Activated CD4-positive, alpha-beta T cell treated with anti-CD3 and anti-CD28 coated beads, Interleukin-2, amount 50 U/mL, for 16 hours (primary cell): ENCODE measurements at places on chromosomes 11 and 22.

GRCh38 chr11:8760896-8761295 is 78.3 kb downstream of the RPL27A start:
- DNase-seq, result no peak

DNA sequence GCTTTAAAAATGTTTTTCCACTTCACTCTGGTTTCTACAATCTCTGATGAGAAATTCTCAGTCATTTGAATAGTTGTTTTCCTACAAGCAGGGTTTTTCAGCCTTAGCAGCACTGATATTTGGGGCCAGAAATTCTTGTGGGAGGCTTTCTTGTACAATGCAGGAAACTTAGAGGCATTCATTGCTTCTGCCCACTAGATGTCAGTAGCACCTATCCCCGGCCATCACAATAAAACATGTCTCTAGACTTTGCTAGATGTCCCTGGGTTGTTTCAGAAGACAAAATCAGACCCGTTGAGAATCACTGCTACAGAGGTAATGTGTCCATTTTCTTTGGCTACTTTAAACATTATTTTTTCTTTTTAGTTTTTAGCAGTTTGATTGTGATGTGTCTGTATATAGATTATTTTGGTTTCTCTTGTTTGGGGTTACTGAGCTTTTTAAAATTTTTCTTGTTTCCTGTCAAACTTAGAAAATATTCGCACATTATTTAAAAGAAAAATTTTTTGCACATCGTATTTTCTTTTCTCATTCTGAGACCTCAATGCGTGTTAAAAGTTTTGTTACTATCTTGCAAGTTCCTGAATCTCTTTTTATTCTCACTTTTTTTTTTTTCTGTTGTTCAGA is 60.8 kb upstream of the CCDC179 start:
- peak; percentile 28 for DNase-seq

GRCh38 chr22:23230348-23231068 is 50.2 kb downstream of the BCR start:
- no peak for DNase-seq

DNA sequence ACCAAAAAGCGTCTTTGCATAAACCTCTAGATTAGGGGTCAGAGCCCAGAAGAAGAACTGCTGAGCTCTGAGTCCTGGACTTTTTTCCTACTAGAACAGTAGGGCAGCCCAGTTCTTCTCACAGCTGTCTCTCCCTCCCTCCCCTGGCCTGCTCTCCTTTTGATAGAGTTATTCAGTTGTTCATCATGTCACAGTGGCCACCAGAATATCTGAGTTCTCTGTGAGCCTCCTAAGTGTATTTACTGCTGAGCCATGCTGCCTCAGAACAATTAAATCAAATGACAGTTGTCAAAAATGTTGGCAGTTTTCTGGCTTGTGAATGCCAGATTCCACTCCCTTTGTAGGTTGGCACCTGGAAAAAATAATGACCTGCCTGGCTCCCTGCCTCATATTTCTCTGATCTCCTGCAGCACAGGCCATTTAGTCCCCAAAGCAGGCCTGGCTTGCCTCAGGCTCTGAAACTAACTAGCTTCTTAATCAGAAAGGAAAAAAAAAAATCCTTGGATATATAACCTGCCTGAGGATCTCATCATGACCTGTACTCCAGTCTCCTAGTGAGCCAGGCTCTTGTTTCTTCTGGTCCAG is 377.4 kb upstream of the LARGE1 start:
- DNase-seq, result no peak

DNA sequence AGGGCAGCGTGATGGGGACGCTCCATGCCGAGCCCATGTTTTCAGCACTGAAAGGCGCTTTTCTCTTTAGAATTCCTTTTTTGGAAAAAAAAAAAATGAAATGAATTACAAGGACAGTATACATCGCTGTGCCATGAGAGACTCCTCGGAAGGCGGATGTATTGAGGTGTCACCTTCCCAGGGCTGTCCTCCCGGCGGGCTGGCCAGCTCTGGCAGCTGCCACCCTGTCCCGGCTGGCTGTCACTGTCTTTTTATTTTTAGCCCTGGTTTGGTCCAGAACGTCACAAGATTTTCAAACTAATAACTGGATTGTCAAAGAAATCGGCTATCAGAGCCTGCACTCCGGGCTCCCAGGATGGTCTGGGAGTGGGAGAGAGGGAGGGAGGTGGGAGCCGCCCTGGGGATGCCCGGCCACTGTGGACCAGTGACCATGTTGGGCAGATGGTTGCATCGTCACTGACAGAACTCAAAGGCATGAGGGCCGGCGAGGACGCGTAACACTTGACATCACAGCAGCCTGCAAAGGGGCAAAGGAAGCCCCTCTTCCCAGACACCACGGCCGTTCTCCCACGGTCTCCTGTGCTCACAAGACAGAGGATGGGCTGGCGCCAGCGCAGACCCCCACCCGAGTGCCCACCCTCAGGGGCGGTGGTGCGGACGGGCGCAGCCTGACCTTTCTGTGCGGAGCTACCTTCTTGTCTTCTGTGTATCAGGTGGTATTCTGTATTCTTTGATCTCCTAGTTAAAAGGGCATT is 392.9 kb downstream of the TBC1D22A start:
- no peak for DNase-seq

GRCh38 chr11:76568139-76568538 is 102.4 kb downstream of the LRRC32 start:
- no peak for DNase-seq

DNA sequence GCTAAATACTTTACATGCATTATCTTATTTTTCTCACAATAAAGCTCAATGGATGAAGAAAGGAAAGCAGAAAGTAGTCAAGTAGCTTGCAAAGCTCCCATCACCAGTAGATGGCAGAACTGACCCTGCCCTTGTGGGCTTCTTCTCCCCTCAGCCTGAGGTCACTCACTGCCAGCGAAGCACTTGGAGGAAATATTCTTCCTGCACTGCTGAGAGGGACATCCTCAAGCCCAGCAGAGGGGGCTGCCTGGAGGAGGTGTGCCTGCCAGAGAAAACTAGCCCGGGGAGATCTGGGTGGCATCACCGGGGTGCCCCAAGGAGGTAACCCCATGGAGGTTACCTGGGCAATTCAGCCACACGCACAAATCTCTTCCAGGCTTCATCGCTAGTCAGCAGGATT is 6.6 kb downstream of the APOL4 start:
- DNase-seq, result peak; percentile 40

- no peak for DNase-seq
These were observed 21.9 kb downstream of the SUN2 start for GRCh38 chr22:38733724-38734381.

DNA sequence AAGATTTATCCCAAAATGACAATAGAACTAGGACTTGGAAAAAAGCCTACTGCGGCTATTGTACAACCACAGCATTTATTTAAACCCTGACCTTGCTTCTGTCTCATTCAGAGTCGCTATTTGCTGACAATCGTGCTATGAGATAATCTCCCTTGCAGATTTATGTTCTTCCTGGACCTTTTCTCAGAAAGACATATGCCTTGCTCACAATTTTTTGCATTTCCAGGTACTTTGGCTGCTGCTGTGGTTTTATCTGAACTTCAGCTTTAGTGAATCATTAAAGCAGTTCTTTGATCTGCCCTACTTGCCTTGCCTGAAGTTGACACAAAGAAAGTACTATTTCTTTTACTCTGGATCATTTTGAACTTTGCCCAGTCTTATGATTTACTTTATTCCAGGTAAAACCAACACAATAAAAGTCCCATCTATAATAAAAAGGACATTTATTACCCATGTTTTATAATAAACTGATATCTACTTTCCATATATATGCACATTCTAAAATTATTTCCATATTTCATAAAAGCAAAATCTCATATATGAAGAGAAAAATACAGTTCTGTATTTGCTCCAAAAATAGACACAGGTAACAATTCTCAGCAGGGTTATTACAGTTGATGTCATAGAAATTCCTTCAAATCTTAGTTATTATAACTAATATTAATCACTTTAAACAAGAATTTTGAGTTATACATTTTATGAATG is 63.4 kb upstream of the CARD18 start:
- peak; percentile 22 for DNase-seq

- DNase-seq, result peak; percentile 62
These were observed 19.3 kb upstream of the CD5 start for GRCh38 chr11:61082931-61083531.

DNA sequence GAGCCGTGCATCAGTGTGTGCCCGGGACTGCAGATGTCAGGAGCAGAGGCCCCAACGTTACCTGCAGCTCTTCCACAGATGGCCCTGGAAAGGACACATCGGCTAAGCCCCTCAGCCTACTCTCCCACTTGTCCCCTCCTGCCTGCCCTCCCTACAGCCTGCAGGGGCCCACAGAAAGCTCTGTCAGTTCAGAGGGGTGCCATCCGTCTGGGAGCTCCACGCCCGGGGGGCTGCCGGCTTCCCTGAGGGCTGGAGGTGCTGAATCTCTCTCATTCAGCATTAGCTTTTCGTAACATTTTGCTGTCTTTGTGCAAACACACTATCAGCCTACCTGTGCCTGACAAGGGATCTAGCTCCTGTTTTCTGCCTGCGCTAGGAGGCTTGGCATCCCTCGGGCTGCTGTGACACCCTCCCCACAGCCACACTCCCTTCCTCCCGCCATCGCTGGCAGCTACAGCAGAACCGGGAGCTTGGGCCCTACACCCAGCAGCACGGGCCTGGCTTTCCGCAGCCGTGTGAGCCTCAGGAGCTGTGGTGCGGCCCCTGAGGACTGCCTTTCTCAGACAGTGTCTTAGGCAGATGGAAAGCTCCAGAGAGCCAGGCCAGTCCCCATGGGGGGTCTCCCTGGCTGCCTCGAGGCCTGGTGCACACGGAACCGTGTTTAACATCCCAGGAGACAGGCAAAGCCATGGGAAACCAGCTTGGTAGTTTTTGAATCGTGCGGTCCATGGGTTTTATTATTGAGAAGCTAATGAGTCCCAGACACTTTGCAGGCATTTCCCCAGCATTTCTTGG is 198.3 kb upstream of the B3GAT1 start:
- DNase-seq, result no peak

DNA sequence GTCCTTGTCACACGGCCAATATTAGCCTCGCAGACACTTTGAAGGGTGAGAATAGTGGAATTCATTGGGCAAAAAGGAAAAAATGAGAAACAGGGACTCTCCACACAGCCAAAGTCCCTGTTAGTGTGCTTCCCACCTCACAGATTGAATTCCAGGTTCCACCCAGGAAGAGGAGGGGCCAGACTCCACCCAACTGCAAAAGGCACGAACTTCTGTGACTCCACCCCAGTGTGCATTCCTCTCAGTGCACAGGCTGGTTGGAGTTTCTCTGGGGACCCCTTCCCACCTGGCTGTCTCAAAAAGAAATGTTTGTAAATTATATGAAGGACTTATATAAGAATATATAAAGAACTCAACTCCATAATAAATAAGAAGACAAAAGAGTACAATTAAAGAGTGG is 12.1 kb upstream of the BTBD10 start:
- no peak for DNase-seq

DNA sequence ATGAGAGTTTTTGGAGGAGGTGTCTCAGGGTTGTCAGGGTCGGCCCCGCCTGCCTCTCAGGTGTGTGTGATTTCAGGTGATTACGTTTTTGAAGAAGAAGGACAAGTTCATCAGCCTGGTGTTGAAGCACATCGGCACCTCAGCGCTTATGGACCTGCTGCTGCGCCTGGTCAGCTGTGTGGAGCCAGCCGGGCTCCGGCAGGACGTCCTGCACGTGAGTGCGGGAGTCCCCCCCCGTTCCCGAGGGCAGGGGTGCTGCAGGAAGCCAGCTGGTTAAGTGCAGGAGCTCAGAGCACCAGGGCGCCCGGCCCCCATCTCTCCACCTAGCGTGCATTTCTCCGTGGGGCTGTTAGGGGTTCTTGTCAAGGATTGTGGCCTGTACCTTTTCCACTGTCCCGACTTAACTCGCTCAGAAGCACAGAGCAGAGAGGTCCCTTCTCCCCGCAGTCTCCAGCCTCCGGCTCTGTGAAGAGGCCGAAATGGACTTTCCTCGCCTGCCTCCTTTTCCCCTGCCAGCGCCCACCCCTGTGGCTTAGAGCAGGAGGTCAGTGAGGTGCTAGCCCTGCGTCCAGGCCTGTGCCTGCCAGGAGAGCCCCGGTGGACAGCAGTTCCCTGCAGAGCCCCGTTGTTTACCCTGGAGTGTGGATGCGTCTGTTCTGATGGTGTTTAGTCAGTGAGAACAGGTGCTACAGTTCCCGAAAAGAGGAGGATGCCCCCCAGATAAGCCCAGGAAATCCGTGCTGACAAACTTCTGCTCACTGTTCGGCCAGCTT is 60.2 kb downstream of the SBF1 start:
- no peak for DNase-seq

- DNase-seq, result peak; percentile 79
These were observed 3.1 kb upstream of the COMMD9 start for GRCh38 chr11:36292311-36292722.

- DNase-seq, result no peak
These were observed 7.3 kb downstream of the SERGEF start for GRCh38 chr11:18005376-18006129.

DNA sequence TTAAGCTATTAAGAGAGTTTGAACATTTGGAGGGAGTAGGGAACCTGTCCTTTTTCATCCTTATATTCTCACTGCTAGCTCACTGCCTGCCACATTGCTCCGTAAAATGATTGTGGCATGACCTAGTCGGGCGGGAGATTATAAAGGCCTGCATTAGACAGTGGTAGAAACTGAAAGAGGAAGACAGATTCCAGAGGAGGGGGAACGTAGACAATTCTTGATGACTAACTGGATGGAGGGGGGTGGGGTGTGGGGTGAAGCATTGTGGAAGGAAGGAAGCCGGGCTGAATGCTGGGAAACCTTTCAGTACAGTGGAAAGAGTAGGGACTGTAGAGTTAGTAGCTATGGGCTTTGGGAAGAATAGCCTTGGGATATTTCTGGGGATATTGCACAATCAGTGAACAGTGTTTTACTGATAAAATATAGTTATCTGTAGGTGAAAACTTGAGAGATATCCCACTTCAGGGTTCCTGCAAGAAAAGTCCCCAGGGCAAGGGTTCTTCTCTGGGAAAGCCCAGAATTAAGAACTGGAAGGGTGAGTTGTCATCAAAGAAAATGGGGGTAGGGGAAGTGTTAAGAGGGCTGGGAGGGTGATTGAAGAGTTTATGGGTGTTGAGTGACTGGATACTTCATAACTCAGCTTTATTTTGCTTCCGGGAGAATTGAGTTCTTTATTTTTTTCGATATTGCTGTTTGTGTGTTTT is 2.1 kb downstream of the MED15 start:
- DNase-seq, result peak; percentile 71

DNA sequence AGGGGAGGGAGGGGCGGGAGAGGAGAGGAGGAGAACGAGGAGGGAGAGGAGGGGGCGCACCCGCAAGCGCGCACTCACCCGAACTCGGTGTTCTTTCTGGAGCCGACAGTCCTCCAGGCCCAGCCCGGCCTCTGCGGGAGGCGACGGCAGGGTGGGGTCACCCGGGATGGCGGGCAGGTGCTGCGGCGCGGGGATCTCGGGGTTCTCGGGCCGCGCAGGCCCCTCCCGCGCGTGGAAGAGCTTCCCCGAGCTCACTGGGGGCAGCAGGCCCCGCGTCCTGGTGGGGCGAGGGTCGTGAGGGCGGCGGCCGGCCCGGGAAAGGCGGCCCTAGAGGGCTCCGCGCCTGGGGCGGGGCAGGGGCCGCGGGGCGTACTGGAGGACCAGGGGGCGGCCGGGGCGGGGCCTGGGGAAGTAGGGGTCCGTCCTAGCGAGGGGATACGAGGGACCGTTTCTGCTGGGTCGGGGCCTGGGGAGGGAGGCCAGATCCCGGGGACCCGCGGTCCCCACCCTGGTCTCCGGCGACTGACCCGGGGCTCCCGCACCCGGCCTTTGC is 5.2 kb downstream of the LMNTD2 start:
- DNase-seq, result no peak

- DNase-seq, result no peak
These were observed 31.2 kb downstream of the APOL1 start for GRCh38 chr22:36284171-36284571.
